ENCODE measurements at places on chromosomes 1 and 21. TPM values are rescaled to one million over a fixed set of nuclear protein-coding genes. Genes with fewer than 3 reads are reported as not detected.

DNA sequence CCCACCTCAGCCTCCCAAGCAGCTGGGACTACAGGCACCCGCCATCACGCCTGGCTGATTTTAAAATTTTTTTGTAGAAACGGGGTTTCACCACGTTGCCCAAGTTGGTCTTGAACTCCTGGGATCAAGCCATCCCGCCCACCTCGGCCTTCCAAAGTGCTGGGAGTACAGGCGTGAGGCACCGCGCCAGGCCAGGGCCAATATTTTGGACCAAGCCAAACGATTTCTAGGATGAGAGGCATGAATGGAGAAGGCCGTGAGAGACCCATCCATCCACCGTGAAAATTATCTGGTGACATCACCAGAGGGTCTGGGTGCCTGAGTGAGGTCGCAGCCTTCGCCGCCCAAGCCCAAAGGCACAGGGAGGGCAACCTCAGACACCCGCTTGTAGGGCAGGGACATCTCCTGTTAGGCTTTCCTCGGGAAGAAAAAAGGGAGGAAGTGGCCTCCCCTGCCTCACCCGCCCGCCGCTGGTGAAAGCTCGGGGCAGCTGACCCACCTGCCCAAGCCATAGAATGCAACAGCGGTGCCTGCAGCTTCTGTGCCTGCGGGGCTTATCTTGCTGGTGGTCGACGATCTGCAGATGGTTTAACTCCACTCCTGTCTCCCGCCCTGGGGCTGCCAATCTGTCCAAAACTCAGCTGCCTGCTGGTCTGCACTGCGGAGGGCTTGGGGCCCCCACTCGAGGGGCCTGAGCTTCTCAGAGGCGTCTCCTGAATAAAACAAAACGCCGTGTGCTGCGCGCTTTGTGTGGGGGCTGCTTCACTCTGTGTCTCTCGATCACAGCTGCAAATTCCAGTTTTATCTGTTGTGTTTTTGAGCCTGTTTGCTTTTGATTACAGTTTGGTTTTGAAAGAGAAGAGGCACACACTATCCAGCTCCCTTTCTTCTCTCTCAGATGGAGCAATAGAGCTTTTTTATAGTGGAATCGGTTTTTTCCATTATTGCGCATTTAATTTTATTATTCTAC is 85.8 kb downstream of the MRPS6 start:
- H3K36me3 ChIP-seq, result no peaks in the 10 kb centered on the region
- H3K27me3 ChIP-seq, result no peaks in the 10 kb centered on the region
- no peaks in the 10 kb centered on the region for H3K4me1 ChIP-seq
- H3K4me3 ChIP-seq, result no peak overlapping the region

DNA sequence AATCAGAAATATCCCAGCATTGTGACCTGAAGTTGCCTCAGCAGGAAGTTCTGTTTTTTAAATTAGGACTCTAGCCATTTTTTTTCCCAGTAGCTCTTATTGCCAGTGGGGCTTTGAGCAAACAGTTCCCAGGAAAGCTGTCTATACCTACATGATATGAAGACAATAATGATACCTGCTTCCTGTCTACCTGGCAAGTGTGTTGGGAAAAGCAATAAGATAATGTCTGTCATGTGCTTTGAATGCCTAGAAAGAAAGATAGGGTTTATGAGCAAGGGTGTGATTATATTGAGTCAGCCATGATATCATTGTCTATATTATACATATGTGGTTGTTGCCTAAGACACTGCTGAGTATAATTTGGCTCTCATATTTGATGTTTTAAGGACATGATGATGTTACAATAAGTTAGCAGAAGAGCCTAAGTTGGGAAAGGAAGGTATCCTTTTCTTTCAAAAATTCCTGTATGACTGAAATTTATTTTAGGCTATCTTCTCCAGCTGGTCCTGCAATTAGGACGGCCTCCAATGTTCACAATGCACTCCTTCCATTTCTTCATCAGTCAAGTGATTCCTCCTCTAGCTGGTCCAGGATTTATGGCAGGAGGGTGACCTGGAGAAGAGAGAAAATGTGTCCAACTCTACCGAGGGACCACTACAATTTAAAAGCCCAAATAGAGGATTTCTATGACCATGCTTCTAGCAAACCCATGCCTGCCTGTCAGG is 99.6 kb upstream of the CDC42BPA start:
- H3K4me3 ChIP-seq, result no peak overlapping the region
- no peaks in the 10 kb centered on the region for H3K27me3 ChIP-seq
- no peak overlapping the region for H3K27ac ChIP-seq
- H3K36me3 ChIP-seq, result no peaks in the 10 kb centered on the region

DNA sequence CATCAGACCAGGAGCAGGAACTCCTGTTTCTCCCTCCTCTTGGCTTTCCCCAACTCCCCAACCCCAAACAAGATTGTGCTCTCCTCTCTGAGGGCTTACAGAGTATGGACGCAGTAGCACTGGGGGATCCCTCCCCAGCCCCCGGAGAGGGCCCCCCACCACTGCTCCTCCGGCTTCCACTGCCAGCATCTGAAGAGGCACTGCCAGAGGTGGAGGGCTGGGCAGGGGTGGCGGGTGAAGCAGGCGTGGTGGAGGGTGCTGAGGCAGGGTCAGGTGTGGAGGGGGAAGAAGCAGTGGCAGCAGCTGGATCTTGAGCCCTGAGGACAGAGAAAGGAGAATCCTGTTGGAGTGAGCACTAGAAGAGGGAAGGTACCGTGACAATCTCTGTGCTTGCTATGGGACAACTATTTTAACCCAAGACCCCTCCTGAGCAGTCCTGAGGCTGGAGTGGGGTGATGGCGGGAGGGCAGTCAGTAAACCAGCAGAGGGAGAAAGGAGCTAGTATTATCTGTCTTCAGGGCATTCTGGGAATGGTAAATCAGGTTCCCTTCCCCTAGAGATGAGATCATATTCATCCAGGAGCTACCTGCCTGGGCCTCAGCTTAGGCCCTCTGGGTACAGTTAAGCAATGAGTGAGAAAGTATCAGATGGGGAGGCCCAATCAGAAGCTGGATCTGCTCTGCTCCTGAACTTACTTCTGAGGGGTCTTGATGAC is 2.4 kb downstream of the UBQLN4 start:
- no peaks in the 10 kb centered on the region for H3K27me3 ChIP-seq
- H3K4me3 ChIP-seq, result no peak overlapping the region
- peaks cover 6% of the 10 kb centered on the region for H3K36me3 ChIP-seq
- H3K4me1 ChIP-seq, result peaks cover 23% of the 10 kb centered on the region
- DNase-seq, result no peak

GRCh38 chr1:85330214-85330631 is 53.8 kb upstream of the BCL10 start:
- no peaks in the 10 kb centered on the region for H3K36me3 ChIP-seq
- H3K4me1 ChIP-seq, result peaks cover 90% of the 10 kb centered on the region
- no peaks in the 10 kb centered on the region for H3K27me3 ChIP-seq
- peak; percentile 85 for DNase-seq
- H3K27ac ChIP-seq, result peak overlapping the region; percentile 98

DNA sequence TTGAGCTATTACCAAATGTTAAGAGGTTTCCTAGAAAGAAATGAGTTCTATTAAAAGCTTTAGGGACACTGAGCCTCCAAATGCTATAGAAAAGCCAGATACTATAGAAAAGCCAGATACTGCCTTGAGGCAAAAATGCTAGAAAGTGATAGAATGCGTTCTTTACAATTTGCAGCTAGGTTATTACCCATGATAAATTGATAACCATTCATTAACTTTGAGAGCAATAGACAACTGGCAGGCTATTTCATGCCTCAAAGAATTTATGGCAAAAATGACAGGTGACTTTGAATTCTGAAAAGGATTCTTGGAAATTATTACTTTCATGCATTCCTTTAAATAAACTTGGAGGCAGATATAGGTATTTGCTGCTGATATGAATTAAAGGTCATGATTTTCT is 51.6 kb downstream of the SMYD3 start:
- no peaks in the 10 kb centered on the region for H3K36me3 ChIP-seq
- no peak overlapping the region for H3K4me3 ChIP-seq
- no peaks in the 10 kb centered on the region for H3K27me3 ChIP-seq
- DNase-seq, result no peak

DNA sequence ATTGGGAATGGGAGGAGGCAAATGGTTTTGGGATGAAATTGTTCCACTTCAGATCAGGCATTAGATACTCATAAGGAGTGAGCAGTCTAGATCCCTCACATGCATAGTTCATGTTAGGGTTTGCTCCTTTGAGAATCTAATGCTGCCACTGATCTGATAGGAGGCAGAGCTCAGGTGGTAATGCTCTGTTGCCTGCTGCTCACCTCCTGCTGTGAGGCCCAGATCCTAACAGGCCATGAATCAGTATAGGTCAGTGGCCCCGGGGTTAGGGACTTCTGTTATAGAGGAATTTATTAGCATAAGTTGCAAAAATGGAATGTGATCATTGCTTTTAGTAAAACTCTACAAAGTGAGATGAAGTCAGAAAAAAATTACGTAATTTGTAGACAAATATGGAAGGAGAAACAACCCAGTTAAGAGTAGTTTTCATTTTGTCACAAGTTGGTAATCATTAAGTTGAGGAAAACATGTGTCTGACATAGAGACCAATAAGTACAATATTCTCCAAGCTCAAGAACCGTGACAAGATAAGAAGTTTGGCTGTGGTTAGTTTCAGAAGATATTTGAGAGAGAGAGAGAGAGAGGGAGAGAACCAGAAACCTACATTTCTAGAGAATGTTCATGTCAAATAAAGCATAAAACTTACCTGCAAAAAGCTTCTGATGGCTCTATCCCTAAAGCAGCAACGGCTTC is 689.7 kb upstream of the PRMT6 start:
- no peak overlapping the region for H3K27ac ChIP-seq
- H3K36me3 ChIP-seq, result no peaks in the 10 kb centered on the region
- no peaks in the 10 kb centered on the region for H3K27me3 ChIP-seq
- DNase-seq, result no peak
- H3K4me1 ChIP-seq, result no peaks in the 10 kb centered on the region

SLAMF6 gene
- total RNA-seq, result not detected

- H3K27me3 ChIP-seq, result peaks cover 14% of the 10 kb centered on the region
- no peak overlapping the region for H3K4me3 ChIP-seq
- no peak for DNase-seq
- H3K36me3 ChIP-seq, result no peaks in the 10 kb centered on the region
- H3K4me1 ChIP-seq, result no peaks in the 10 kb centered on the region
These were observed 31.5 kb downstream of the LGR6 start for GRCh38 chr1:202225131-202225530.

DNA sequence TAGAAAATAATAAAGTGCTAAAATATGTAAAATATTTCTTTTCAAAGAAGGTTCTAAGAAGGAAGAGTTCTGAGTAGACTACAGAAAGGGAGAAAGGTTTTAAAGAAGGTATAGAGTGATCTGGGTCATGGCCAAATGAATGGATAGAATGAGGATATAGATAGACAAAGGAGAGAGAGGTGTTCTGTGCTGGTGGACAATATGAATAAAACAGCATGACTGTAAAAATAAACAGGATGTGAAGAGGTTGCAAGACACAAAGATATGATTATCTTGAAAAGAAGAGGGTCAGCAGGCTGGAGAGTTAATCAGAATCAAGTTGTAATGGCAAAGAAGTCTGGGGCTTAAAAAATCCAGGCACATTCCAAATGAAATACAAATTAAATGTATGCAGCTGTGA is 86.7 kb upstream of the GNG4 start:
- DNase-seq, result no peak
- H3K27ac ChIP-seq, result no peak overlapping the region
- no peaks in the 10 kb centered on the region for H3K27me3 ChIP-seq
- H3K4me1 ChIP-seq, result peaks cover 14% of the 10 kb centered on the region

GRCh38 chr1:64882574-64883255 is 83.6 kb downstream of the JAK1 start:
- no peak overlapping the region for H3K4me3 ChIP-seq
- no peak for DNase-seq
- H3K4me1 ChIP-seq, result peaks cover 57% of the 10 kb centered on the region
- H3K27me3 ChIP-seq, result no peaks in the 10 kb centered on the region
- peaks cover 7% of the 10 kb centered on the region for H3K36me3 ChIP-seq

FAM163A gene
- total RNA-seq, result not detected

DNA sequence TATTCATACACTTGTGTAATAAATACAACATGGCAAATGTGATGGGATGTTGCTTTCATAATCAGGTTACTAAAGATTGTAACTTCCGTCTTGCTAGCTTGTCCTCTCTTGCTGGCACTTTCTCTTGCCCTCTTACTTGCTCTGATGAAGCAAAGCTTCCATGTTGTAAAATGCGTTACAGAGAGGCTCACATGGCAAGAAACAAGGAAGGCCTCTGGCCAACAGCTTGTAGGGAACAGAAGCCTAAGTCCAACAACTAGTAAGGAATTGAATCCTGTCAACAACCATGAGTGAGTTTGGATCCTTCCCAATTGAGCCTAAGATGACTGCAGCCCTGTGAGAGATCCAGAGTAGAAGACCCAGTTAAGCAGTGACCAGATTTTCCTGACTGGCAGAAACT is 15.4 kb downstream of the TMED5 start:
- DNase-seq, result no peak
- H3K27ac ChIP-seq, result no peak overlapping the region

GRCh38 chr21:41763398-41763931 is 3.4 kb downstream of the RIPK4 start:
- no peak for DNase-seq
- no peaks in the 10 kb centered on the region for H3K36me3 ChIP-seq
- H3K4me3 ChIP-seq, result no peak overlapping the region
- H3K27ac ChIP-seq, result no peak overlapping the region
- no peaks in the 10 kb centered on the region for H3K4me1 ChIP-seq

DNA sequence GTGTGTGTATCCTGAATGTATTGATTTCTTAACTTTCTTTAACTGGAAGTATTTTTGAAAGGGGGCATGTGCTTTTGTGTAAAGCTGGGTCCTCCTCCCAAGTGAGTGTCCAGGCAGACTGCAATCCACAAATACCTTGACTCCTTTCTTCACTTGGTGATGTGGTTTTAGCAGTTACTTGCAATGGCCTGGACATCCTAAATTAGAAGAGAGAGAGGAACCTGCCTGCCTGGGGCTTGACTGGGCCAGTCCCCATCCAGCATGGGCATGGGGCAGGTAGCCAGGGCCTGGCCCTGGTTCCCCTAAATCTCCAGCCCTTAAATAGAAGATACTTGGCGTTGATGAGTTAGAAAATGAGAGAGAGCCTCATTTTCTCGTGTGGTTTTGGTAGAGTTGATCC is 159.7 kb downstream of the PGBD5 start:
- DNase-seq, result no peak
- H3K4me3 ChIP-seq, result no peak overlapping the region

GRCh38 chr1:115479055-115479482 is 141.0 kb upstream of the NGF start:
- no peaks in the 10 kb centered on the region for H3K4me1 ChIP-seq
- no peak overlapping the region for H3K27ac ChIP-seq
- peaks cover 4% of the 10 kb centered on the region for H3K27me3 ChIP-seq
- H3K36me3 ChIP-seq, result no peaks in the 10 kb centered on the region

DIRAS3 gene
- 1.2 TPM for total RNA-seq

HSPB7 gene
- not detected for total RNA-seq

- no peak overlapping the region for H3K4me3 ChIP-seq
- no peak for DNase-seq
- peaks cover 13% of the 10 kb centered on the region for H3K27me3 ChIP-seq
- no peaks in the 10 kb centered on the region for H3K4me1 ChIP-seq
- H3K27ac ChIP-seq, result no peak overlapping the region
These were observed 4.1 kb upstream of the HPCA start for GRCh38 chr1:32881871-32882850.

IL19 gene
- total RNA-seq, result not detected

LMX1A gene
- total RNA-seq, result not detected

- H3K27me3 ChIP-seq, result no peaks in the 10 kb centered on the region
- H3K36me3 ChIP-seq, result no peaks in the 10 kb centered on the region
- H3K4me1 ChIP-seq, result peaks cover 4% of the 10 kb centered on the region
- DNase-seq, result no peak
- H3K27ac ChIP-seq, result no peak overlapping the region
These were observed 12.1 kb downstream of the ARHGEF16 start for GRCh38 chr1:3466366-3467075.

FAM72B gene
- 4.3 TPM for total RNA-seq

SLC45A3 gene
- total RNA-seq, result 16.9 TPM

S100A3 gene
- total RNA-seq, result 0.42 TPM
